A549 (cell line): ENCODE measurements at places on chromosomes 12 and 14. TPM values are rescaled to one million over a fixed set of nuclear protein-coding genes. Genes with fewer than 3 reads are reported as not detected.

DNA sequence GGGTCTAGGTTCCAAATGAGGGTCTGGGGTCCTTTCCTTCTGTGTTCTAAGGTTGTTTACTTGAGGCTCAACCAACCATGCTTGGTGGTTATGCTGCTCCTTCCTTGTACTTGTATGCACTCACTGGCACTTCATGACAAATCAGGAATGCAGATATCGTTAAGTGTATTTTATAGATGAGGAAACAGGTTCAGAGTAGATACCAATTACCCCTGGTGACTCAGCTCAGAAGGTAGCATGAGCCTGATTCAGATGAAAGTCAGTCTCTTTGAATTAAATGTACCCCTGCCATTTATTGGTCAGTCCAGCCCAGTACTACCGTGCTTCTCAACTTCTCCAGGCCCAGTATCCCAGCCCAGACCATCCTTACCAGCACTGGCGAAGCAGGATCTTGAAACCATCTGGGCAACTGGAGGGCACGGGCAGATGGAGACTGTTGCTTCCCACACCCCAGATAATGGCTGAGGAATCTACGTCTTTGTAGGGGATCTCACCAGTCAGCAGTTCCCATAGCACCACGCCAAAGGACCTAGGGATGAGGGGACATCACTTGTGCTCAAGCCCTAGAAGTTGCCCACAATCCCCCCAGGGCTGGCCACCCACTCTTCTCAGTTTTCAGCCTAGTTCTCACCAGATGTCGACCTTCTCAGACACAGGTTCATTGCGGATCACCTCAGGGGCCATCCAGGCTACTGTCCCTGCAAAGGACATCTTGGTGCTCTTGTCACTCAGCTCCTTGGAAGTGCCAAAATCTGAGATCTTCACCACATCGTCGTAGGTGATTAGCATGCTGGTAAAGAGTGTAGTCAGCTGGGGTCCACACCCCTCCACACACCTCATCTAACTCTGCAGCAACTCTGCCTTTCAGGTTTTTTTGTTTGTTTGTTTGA, 14.3 kb downstream of the MAP3K12 start:
- DNase-seq: no peak

IL23A gene
- 0.31 to 0.34 TPM (median 0.33 TPM) in 3 replicates for polyA plus RNA-seq

- DNase-seq: no peak
Measured at GRCh38 chr14:22838631-22839041, 2.3 kb downstream of the MMP14 start.

CYP46A1 gene
- 0.12 to 0.13 TPM (median 0.13 TPM) in 3 replicates for polyA plus RNA-seq

- DNase-seq: no peak
Measured at GRCh38 chr14:64253672-64254071, 40.5 kb downstream of the ESR2 start.

- peak; percentile 90 for DNase-seq
Measured at GRCh38 chr12:12891080-12891880, at the start of gene GPRC5A. Gene GPRC5A, plus strand, starts transcription at chr12:12891562. Its CDS starts 16,688 bp downstream, at chr12:12908250.

- no peak for DNase-seq
Measured at GRCh38 chr12:109423392-109423791, 53.7 kb downstream of the KCTD10 start.

DNA sequence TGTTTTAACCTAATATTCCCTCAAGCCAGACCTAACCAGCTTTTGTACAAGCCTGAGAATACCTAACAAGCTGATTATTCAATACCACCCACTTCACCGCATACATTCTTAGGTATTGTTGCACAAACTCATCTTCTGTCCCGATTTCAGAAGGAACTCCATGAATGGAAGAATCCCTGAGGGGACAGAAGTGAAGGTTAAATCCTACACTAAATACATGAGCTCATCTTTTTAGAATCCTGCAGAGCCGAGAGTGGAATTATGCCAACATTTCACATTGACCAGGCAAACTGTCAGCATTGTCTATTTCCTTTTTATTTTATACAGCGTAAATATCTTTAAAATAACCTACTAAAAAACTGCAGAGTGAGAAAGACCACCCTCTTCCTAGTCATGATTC, 140.7 kb upstream of the PRICKLE1 start:
- no peak for DNase-seq

DNA sequence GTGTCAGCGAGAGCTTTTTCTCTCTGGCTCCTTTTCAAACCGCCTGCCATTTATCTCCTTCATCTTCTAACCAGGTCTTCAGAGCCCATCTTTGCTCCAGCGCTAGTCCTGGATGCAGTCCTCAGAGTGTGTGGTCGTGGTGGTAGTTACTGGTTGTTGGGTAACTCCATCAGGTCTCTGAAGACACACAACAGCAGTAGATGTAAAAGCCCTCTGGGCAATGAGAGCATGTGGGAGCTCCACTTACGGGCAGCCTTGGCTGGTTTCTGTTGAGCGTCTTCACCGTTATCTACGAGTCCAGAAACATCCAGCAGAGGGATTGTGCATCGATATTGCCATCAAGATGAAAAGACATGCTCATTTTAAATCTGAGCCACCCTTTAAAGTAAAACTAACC, 61.2 kb downstream of the FBXL14 start:
- no peak for DNase-seq

GRCh38 chr14:77286576-77286975, 15.6 kb upstream of the NGB start:
- DNase-seq: no peak

DNA sequence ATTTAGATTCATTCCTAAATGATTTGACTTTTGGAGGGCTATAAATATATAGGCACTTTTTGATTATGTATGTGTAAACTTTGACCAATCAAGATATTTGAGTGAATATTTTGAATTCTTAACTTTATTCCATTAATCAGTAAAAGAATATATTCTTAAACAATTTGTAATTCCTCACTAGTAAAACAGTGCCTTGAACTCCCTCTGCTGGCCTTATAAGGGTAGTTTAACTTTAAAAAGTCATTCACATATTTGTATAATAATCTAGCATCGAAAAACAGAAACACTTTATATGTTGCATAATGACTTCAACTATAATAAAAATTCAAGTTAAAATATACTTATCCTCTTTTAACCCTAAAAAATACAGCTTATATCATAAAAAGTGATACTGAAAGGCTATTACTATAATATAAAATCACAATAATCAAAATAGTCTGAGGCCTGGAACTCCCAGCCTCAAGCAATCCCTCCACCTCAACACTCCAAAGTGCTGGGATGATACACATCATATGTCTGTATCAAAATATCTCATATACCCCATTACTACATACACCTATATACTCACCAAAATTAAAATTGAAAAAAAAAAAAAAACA, 31.2 kb downstream of the CCDC59 start:
- peak; percentile 35 for DNase-seq

DNA sequence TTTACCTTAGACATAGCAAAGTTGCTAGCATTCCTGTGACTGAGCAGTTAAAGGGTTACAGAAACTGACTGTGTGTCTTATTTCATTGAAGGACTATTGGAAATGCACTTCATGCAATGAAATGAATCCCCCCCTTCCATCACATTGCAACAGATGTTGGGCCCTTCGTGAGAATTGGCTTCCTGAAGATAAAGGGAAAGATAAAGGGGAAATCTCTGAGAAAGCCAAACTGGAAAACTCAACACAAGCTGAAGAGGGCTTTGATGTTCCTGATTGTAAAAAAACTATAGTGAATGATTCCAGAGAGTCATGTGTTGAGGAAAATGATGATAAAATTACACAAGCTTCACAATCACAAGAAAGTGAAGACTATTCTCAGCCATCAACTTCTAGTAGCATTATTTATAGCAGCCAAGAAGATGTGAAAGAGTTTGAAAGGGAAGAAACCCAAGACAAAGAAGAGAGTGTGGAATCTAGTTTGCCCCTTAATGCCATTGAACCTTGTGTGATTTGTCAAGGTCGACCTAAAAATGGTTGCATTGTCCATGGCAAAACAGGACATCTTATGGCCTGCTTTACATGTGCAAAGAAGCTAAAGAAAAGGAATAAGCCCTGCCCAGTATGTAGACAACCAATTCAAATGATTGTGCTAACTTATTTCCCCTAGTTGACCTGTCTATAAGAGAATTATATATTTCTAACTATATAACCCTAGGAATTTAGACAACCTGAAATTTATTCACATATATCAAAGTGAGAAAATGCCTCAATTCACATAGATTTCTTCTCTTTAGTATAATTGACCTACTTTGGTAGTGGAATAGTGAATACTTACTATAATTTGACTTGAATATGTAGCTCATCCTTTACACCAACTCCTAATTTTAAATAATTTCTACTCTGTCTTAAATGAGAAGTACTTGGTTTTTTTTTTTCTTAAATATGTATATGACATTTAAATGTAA, 31.5 kb downstream of the MDM2 start:
- DNase-seq: no peak

DNA sequence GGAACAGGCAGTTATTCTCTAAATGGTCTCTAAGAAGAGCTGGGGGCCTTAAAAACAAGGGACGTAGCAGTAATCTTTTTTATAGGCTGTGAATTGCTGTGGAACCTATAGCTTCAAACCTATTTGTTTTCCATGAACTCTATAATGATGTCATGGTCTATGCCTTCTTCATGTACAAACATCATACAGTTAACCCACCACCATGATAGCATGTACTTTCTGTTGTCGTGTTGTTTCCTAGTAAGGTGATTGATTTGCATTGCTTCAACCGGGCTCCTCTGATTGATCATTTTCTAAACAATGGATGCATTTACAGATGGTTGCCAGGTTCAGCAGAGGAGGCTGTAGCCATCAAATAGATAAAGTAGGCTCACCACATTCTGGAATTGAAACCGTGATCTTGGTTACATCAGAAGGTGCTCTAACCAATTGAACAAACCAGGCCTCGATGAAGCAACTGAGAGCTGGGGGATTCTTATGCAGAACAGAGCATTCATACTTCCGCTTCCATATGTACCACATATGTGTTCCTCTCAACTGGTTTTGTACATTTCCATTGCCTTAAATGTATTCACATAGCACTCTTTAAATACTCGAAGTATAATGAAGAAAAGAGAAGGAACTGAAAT, 25.6 kb upstream of the PCNX1 start:
- DNase-seq: no peak

DNA sequence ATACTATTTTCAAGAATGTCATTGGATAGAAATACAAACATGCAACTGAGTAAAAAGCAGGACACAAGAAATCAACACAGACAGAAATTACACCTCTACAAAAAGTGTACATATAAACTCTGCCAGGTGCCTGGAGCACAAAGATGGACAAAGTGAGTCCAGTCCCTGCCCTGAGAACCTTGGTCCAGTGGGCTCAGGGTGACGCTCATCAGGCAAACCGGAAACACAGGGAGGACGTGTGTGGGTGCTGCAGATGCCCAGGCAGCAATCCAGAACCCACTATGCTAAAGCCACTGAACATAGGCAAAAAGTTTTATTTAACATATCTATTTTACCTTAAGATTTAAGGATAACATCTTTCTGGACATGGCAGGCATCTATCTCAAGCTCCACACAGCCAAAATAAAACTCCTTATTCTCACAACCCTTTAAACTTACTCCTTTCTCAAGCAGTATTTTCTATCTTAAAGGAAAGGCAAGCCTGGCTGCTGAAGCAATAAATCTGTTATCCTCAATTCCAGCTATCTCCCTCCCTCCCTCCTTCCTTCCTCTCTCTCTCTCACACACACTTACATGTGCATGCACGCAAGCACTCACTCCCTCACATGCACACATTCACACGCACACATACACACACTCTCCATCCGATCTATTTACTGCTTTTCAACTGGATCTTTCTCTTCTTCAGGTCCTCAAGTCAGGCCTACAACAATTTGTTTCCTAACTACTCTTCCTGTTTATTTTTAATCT, 10.2 kb downstream of the PPP1R13B start:
- no peak for DNase-seq

GRCh38 chr12:132222096-132222807, 78.0 kb downstream of the NOC4L start:
- DNase-seq: peak; percentile 52

PSME1 gene
- polyA plus RNA-seq: 124 to 139 TPM (median 134 TPM) in 3 replicates

BCL2L14 gene
- not detected in 3 replicates for polyA plus RNA-seq

KCNK13 gene
- not detected in 3 replicates for polyA plus RNA-seq

DNA sequence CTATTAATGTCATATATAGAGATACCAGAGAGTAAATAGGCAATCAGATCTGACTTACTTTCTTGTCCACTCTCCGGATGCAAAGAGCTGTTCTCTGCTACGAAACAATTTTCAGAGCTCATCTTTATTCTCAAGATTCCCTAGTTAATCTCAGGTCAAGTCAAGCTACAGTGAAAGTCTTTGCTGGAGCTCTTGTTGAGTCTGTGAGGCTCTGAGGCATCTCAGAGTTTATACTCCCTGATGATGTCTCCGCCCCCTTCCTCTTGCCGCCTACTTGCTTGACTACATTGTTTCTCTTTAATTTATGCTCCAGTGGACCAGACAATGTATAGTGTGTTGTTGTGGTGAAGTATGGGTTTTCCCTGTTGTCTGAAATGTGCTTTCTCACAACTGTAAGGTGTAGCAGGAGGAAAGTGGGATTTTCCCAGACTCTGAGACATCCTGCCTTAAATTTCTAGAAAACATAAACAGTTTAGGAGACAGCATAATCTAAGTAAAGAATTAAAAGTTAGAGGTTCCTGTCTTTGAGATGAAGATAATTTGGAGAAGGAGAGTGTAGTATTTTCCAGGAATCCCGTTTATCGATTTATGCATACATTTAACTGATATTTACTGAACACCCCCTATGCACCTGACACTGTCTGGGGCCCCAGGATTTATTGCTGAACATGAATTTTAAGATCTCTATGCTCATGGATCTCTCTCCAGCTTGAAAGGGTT, at the start of gene CD69:
TSS of gene CD69 (minus strand) at position 203 of the 720 bp plus-strand sequence. CDS start at position 122, 81 bp downstream.
- DNase-seq: no peak

GRCh38 chr14:96084796-96085195, 45.6 kb downstream of the C14orf132 start:
- DNase-seq: no peak

ADAM21 gene
- 0.04 to 0.05 TPM (median 0.04 TPM) in 3 replicates for polyA plus RNA-seq

ORMDL2 gene
- polyA plus RNA-seq: 73.5 to 82.9 TPM (median 79.0 TPM) in 3 replicates

PLBD1 gene
- polyA plus RNA-seq: 4.0 to 6.0 TPM (median 4.9 TPM) in 3 replicates

CD163 gene
- polyA plus RNA-seq: not detected in 3 replicates

GRCh38 chr14:58171090-58171489, 19.1 kb upstream of the ARMH4 start:
- peak; percentile 92 for DNase-seq

DNA sequence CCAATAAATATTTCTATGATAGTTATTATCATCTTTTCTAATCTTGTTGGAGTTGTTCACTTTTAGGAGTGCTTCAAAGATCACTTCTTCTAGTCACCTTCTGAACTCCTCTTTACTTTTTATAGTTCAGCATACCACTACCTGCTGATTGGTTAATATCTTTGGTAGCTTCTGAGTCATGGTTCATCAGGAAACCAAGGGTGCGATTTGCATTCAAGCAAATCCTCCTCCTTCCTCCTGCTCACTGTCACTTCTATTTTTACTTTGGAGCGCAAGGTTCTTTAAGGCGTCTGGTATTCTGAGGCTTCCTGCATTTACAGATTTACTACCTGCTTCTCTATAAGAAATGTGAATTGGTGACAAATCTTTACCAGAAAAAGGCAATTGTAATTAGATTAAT, 24.0 kb downstream of the SYT1 start:
- DNase-seq: peak; percentile 59

SLC17A8 gene
- 0.03 TPM in 2 of 3 replicates, not detected in the other for polyA plus RNA-seq

DNA sequence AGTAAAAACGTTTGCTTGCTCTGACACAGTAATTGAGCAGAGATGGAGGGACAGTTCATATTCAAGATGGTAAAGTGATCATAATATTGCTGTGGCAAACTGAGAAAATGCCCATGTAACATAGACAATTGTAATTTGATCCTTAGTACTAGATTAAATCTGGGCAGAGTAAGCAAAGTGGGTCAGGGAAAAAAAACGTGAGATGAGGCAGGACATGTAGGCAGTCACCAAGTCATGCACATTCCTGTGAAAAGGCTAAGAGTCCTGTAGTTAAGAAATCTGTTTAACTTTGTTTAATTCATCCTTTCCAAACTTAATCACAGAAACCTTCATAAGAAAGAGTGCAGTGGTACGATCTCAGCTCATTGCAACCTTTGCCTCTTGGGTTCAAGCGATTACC, 16.1 kb downstream of the BTBD7 start:
- no peak for DNase-seq

CLEC4A gene
- polyA plus RNA-seq: 0.17 TPM in 1 of 3 replicates, not detected in the others
